Heart left ventricle (tissue), 16 donors: ENCODE measurements at places on chromosomes 7 and 10.

DNA sequence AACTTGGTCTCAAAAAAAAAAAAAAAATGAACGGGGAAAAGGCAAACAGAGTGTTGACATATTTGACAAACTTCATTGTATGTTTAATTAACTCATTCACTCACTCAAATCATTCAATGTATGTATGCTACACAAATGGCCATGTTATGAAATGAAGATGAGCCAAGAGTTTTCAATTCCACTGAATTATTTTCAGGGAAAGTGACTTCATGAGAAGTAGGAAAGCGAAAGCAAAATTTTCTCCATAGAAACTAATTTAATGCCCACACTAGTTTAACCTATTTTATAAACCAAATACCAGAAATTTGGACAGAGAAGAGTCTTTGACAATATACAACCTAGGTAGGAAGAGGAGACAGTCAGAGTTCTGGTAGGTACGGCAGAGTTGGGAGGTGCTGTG, 119.5 kb downstream of the HIPK2 start:
- no peak for DNase-seq

DNA sequence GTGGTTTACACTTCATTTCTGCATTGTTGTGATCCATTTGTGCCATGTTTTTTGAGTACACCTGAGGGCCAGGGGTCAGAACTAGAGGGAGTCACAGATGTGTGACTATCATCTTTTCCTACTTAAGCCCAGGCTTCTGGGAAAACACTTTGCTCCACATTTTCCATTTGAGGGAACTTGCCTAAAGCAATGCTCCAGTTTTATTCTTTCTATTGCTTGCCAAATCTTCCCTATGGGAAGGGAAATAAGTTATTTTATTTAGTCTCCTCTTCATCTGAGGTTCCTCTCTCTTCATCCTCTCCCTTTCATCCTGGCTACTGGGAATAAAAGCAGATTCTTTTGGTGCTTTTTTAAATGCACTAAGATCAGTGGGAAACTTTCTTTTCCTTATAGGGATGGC, 179.9 kb upstream of the PRSS58 start:
- no peak for DNase-seq

DNA sequence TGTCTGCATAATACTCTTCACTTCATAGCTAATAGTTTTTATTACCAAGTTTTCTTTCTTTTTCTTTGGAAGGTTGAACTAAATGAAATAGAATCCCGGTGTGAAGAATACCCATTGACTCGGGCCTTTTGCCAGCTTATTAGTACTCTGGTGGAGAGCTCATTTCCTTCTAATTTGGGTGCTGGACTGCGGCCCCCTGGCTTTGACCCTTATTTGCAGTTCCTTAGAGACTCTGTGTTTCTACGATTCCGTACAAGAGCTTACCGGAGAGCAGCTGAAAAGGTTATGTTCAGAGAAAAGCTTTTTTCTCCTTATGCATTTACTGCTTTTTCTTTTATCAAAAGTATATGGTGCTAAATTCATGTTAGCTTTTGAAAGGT, 40.2 kb downstream of the NUP205 start:
- no peak for DNase-seq

DNA sequence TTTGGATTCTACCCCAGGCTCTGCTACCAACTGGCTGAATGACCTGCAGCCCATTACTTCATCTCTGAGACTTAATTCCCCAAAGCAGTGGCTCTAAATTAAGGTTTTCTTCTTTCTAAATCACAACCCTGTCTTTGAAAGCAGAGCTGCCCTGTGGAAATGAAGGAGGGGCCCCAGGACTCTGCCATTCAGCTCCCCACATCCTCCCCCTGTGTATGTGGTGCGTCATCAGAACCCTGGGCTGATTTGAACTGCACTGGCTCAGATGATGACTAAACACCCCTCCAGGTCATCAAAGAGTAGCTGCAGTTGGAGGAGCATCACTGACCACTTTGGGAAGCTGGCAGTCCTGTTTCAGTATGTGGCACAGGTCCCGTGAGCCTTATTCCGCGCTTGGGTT, 46.6 kb downstream of the BPGM start:
- DNase-seq: no peak

- DNase-seq: no peak
Observed at GRCh38 chr7:116150588-116150987, 59.8 kb upstream of the TES start.

DNA sequence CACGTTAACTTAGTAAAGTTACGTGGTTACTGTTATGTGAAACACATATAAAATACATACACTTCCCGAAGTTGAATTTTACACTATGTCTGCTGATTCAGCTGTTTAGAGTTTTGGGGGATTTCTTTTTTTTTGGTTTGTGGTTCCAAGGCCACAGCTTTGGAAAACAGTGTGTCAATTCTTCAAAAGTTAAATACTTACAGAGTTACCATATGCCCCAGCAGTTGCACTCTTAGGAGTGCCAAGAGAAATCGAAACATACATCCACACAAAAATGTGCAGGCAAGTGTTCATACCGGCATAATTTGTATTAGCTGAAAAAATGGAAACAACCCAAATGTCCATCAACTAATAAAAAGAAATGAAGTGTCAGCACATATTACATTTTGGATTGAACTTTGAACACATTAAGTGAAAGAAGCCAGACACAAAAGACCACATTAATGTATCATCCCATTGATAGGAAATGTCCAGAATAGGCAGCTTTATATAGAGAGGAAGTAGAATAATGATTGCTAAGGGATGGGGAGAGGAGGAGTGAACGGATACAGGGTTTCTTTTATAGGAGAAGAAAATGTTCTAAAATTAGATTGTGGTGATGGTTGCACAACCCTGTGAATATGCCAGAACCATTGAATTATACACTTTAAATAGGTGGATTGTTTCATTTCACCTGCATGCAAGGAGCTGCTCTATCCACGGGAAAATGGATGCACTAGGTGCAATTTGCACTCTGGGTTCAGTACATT, 17.6 kb downstream of the APBB1IP start:
- no peak for DNase-seq

DNA sequence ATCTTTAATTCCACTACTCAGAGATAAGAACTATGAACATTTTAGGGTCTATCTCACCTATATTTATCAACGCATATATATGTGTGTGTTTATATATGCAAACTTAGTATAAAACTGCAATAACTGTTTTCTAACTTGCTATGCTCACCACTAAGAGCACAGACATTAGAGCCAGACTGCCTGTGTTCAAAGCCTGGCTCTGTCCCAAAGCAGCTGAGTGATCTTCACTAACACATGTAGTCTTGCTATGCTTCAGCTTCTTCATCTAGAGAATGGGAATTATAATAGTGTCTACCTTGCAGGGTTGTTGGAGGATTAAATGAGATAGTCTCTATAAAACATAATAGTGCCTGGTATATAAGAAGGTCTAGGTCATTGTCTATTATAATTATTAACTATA, 165.5 kb downstream of the MAGI2 start:
- DNase-seq: no peak

DNA sequence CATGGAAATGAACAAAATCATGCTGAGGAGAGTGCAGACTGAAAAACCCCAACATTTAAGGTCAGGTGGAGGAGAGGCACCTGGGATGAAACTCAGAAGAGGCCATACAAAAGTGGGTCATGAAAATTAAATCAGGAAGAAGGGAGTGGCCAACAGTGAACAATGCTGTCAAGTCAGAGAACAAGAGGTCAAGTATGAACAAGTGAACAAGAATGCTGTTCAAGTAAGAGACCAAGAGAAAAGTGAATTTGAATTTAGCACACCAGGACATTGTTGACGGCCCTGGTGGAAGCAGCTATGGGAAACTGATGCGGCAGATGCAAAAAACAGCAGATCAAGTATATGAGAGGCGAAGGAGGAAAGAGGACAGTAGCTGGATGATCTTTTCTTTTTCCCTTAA, 7.9 kb downstream of the CEP41 start:
- DNase-seq: no peak

- DNase-seq: no peak
Observed at GRCh38 chr10:57222603-57223002, 861.5 kb upstream of the ZWINT start.
